ENCODE measurements at places on chromosomes 12 and 14.

- DNase-seq = no peak
These were observed 12.8 kb upstream of the FGF23 start for GRCh38 chr12:4392223-4392742.

- no peak for DNase-seq
These were observed 57.2 kb upstream of the RIN3 start for GRCh38 chr14:92456215-92457015.

- peak; percentile 17 for DNase-seq
These were observed 583 bp downstream of the CPNE8 start for GRCh38 chr12:38904537-38905479.

- no peak for DNase-seq
These were observed 284.2 kb downstream of the ADAMTS20 start for GRCh38 chr12:43267818-43268217.

DNA sequence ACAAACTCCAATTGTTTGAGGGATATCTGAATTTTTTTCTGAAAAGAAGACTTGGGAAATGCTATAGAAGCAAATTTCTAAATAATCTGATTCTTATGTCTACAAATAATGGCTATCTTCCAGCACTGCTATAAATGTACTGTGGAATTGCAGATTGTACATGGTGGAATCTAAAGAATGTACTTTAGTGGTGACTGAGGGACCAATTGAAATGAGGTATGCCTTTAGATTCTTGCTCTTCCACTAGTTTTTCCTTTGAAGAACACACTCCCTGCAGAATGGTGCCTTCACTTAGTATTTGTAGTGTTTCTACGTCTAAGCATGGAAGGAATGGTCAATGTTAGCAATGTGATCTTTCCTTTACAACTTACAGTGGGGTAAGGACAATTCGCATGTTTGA, 11.7 kb upstream of the PRB4 start:
- no peak for DNase-seq

GRCh38 chr14:53310412-53310811, 157.3 kb upstream of the DDHD1 start:
- DNase-seq = no peak

DNA sequence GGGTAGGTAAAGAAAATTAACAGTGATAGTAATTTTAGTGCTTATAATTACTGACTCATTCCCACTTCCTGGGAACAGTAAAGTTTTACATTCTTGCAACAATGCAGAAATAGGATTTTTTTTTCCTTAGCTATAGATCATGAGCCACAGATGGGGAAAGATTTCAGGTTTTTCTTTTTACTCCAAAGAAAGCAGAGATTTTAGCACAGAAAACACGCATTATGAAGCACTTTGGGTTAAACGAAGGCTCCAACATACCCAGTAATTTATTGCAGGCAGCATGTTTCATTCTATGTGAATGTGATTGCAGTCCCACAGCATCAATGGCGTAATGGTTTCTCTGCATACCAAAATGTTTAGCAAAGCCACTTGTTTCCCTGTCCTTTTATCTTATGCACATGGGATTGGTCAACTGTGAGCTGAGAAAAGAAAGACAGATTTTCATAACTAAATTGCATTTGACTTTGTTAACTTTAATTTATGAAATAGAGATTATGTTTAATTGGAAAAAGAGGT, 124.6 kb upstream of the E2F7 start:
- no peak for DNase-seq

- DNase-seq = no peak
These were observed 93.4 kb upstream of the HOXC13 start for GRCh38 chr12:53844994-53845844.

DNA sequence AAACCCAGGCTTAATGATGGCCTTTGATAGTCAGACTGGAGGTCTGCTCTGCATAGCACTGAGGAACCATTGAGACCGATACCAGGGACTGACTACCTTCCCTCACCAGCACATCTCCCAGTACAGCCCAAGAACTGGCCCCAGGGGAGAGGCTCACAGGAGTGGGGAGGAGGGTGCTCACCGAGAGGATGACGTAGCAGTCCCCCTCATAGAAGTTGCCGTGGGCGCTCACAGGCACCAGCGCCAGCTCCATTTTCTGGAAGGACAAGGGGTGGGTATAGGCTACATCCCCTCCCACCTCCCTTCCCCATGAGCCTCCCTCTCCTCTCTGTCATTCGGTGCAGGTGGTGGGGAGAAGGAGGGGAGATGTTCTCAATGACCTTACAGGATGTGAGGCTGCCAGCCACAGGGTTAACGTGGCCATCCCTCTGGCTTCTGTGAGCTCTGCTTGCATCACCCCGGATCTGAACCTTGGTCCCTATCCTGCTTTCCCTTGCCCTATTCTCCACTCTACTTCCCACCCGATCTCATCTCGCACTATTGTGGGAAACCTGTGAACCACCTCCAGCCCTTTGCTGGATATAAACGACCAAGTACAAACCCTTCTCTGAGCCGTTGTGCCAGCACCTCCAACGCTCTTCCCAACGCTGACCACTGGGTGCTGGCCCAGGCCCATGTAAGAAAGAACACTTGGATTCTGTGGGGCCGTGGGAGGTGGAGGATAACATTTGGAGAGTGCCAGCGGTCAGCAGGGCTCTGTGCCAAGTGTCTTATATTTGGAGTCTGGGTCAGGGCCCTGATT, 4.4 kb downstream of the AVIL start:
- DNase-seq = no peak

Measured in stimulated activated naive CD4-positive, alpha-beta T cell treated with Interleukin-2 at 50 U/mL for 16 hours (primary cell).